ENCODE measurements at places on chromosomes 1 and 21.

DNA sequence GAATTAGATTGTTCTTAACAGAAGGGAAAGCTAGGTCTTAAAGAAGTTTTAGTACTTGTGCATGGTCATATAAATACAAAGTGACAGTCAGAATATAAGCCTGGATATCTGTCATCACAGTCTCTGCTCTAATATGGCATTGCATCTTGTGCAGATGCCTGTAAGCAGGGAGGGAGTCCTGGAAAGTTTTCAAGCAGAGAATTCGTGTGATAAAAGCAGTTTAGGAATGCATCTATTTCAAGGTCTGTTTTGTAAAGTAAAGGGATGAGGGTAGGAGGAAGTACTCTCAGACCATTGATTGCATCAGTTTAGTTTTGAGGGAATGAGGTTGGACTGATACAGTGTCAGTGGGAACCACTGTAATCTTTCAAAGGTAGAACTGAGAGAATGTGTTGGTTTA is 30.6 kb downstream of the IARS2 start:
- DNase-seq = no peak

DNA sequence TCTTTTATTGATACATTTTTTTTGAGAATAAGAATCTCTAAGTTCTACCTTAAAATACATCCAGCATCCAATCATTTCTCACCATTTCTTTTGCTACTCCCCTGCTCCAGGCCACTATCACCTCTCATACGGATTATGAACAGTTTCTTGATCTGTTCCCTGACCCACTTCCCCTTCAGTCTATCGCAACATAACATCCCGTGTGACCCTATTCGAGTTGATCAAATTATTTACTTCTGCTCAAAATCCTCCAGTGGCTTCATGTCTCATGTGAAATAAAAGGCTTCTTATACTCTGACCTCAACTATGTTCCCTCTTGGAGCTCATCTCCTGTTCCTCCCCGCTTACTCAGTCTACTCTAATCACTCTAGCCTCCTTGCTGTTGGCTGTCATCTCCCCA is 5.2 kb downstream of the ALG14 start:
- DNase-seq = no peak

- no peak for DNase-seq
Observed at GRCh38 chr1:9196129-9197040, 38.2 kb upstream of the H6PD start.

DNA sequence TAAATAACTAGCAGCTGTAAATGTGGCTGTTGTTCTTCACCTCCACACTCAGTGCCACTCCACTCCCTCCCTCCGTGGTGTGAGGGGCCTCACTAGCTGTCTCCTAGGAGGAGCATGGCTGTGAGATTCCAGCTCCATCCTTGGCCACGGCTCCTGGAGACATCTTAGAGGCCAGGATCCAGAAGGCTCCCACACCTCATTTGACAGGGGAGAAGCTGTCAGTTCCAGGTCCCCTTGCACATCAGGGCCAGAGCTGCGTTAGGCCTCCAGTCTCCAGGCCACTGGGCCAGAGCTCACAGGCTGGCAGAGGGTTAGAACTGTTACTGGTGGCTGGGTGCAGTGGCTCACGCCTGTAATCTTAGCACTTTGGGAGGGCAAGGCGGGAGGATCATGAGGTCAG is 15.0 kb downstream of the PCSK9 start:
- DNase-seq = peak; percentile 57

- no peak for DNase-seq
Observed at GRCh38 chr1:221099747-221100595, 220.7 kb downstream of the HLX start.

DNA sequence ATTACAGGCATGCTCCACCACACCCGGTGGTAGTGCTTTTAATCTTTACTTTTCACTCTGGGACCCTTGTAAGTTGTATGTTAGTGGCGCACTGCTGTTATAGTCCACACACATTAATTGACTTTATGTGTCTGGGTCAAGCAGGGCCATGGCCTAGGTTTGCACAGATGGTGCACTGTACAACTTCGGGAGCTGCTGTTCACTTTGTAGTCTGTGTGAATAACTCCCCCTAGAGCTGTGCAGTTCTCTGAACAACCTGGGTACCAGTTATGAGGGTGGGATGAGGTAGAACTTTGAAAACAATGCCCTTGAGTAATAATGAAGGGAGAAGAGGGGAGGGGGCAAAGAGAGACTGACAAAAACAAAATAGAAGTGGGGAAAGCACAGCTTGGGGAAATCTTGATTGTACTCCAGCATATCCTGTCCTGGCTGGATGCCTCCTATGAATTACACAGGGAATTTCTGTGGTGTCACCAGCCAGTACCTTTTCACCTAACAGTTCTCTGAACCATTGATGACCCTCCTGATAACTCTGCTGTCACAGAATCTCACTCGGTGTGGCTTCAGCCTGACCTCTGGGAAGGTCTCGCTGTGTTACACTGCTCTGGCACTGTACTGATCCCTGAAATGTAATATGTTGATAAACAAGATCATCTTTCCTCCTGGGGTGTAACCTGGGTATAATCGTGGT is 2.2 kb downstream of the PTGFRN start:
- DNase-seq = no peak
